ENCODE measurements at places on chromosomes 13 and 19.

- DNase-seq, result no peak
These were observed 131.0 kb downstream of the RNF17 start for GRCh38 chr13:24894972-24895300.

GRCh38 chr19:14371301-14371821 is 9.9 kb upstream of the ADGRE5 start:
- no peak for DNase-seq

DNA sequence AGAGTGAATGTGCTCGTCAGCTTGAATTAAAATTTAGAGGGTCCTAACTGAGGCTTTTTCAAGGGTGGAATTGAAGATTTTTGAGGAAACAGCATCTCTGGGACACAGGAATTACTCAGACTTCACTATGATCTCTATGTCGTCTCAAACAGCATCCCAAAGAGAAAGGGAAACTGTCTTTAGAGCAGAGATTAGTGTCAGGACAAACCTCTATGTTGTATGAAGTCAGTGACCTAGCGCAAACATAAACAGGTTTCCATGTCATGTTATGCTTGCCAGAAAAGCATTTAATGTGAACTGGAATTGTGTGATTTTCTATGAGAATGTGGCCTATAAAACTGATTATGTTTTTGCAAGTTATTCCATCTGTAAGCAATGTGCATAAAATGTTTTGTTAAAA is 573.7 kb downstream of the GPC6 start:
- no peak for DNase-seq

DNA sequence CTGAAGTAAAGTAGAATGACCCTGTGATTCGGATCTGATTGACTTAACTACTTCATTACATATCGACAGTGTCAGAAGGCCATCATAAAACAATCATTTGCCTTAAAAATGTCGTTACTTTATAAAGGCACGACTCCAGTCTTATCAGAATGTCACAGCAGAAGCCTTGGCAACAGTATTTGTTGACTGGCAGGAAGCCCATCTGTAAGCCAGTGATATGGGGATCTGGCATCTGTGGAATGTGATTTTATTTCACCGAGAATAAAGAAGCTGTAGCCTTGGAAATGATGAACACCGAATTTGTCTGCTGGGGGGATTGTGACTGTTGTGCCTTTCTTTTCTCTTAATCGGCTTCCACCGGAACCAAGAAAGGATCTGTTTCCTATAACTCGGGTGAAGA is 362.5 kb downstream of the TDRD3 start:
- no peak for DNase-seq

DNA sequence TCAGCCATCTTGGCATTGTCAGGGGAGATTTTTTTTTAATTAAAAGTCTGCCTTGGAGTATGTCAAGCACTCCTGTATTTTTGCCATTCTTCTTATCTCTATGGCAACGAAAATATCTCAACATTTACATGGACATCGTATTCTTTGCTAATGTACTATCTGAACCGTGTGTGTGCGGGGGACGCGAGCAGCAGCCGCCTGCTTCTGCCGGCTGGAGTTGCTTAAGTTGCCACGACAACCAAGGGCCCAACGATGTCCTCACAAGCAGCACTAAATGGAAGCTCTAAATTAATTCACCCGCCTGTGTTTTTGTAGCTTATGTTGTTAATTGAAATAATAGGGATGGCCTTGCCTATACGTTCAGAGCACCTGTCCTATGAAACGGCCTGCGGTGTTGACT is 309.5 kb downstream of the TEX29 start:
- DNase-seq, result no peak

GRCh38 chr19:18049385-18049784 is 37.3 kb downstream of the IL12RB1 start:
- no peak for DNase-seq

DNA sequence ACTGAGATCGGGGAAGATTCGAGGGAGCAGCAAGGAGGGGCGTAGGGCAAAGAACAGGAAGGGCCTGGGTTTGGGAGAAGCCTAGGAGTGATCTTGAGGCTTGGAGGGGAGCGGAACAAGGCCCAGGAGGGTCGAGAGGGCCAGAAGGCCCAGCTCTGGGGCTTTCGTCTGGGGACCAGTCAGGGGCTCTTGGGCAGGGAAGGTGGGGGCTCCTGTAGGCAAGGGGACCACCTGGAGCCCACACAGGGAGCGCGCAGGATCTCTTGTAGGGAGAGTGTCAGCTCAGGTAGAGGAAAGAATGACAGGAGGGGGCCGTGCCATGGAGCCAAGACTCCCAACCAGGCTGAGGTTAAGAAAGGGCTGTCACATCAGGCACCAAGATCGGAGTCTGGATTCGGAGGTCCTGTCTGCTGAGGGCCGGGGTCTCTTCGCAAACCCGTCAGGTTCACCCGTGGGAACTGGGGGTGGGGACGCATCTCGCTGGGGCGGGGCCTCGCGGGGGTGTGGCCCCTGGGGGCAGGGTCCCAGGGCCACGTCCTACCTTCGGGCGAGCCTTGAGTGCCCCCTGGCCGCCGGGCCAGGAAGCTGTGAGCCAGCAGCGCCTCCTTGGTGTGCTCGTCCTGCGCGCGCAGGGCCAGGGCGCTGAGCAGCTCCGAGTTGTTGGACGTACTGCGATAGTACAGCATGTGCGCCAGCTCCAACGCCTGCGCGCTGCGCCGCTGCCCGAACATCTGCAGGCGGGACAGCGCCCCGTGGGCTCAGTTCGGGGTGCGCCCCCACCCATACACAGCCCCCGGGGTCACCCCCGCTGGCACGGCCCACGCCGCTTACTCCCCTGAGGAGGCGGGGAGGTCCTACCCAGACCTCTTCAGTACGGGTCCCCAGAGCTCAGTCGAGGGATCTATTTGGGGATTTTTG is 8.4 kb downstream of the EMP3 start:
- DNase-seq, result peak; percentile 96

DNA sequence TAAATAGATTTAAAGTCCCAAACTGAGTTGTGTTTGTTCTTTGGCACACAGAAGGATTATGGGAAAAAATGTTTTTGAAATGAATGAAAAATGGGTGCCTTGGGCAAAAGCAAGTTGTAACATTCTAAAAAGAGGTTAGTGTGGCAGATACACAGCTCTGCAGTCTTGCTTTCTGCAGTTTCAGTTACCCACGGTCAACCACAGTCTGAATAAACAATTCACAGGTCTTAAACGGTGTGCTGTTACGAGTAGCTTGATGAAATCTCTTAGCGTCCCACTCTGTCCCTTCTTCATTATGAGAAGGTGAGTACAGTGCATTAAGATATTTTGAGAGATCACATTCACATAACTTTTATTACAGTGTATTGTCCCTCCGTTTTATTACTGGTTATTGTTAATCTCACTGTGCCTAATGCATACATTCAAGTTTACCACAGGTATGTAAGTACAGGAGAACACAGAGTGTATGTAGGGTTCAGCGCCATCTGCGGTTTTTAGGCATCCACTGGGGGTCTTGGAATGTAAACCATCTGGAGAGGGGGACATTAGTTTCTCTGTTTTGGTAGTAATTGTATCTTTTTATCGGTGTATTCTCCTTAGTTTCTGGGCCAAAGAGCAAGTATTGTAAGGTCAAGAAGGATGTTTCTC is 8.1 kb downstream of the FARP1 start:
- DNase-seq, result no peak

- DNase-seq, result no peak
These were observed 39.3 kb upstream of the IGFL1 start for GRCh38 chr19:46189971-46190888.

GRCh38 chr13:30021611-30022010 is 171.2 kb upstream of the UBL3 start:
- DNase-seq, result no peak

DNA sequence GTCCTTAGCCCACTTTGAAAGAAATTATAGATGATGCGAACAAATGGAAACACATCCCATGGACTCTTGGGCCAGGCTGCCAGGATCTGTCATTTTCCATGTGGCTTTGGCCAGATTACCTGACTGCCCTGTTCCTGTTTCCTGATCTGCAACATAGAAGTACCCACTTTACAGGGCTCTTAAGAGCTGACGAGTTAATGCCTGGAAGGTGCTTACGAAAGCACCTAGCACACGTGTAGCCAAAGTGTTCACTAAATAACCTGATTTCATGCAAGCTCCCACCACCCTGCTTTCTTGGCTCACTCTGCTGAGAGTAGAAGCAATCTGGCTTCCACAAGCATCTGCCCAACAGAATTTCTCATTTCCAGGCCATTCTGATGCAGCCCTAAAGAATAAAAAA is 575.2 kb downstream of the MYO16 start:
- no peak for DNase-seq

DNA sequence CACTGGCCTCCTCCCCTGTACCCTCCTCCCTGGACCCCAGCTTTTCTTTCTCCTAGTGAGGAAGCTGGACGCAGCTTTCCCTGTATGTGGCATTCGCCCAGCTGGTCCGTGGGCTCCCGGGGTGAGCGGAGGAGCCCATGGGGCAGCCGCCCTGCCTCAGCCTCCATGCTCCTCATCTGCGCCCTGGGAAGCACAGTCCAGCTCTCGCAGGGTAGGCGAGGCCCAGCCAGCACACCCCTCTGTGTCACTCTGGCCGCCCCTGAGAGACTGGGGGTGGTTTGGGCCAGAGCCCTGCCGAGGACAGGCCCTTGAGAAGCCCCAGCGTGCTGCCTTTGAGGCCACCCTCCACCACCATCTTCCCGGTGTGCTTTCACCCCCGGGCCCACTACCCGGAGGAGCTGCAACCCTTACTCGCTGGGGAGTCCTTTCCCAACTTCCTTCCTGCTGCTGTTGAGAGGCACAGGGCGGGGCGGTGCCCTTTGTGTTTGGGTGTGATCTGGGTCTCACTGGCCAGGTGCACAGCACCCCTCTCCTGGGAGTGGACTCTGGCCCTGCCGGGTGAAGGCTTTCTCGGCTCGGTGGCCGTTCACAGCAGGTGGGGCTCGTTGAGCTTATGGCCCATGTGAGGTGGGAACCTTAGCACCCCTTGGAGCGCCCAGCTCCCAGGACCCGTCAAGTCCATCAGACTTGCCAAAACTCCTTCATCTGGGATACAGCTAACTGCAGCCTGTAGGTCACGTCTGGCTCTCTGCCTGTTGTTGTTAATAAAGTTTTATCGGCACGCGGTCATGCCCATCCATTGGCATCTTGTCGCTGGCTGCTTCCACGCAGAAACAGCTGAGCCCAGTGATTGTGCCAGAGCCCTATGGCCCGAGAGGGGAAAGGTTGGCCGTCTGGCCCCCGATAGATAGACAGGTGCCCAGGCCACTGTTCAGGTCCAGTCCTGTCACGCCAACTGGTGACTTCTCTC is 3.2 kb downstream of the NCLN start:
- no peak for DNase-seq

DNA sequence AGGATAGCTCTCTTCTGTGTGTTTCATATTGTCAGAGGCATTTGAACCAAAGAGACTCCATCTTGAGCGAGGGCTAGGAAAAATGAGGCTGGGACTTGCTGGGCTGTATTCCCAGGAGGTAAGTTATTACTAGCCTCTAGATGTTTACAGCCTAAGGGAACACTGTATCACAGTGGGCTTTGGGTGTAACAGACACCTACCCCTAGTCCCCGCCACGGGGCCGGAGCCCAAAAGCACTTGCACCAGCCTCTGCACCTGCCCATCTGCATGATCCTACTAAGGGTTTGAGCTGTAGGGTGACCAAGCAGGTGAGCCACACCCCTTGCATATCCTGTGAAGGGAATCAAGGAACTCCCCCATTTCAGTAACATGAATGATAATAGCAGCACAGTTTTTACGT is 1972.2 kb downstream of the OLFM4 start:
- no peak for DNase-seq

GRCh38 chr19:18796239-18796638 is 5.1 kb upstream of the COMP start:
- no peak for DNase-seq

DNA sequence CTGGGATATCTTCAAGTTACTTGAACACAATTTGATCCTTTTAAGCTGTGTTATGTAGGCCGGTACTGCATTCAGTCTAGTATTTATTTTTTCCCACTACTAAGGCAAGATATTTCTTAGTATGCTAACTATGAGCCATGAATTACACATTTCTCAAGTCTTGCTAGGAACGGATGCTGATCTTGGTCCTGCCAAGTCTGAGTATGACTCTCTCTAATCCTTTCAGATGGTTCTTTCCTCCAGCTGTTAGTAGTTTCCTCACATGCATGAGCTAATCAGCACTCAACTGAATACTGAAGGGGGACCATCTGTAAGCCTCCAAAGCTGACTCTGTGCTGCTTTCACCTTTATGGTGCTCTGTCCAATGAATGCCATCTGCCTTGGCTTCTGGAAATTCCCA is 460.3 kb downstream of the KCTD12 start:
- no peak for DNase-seq

DNA sequence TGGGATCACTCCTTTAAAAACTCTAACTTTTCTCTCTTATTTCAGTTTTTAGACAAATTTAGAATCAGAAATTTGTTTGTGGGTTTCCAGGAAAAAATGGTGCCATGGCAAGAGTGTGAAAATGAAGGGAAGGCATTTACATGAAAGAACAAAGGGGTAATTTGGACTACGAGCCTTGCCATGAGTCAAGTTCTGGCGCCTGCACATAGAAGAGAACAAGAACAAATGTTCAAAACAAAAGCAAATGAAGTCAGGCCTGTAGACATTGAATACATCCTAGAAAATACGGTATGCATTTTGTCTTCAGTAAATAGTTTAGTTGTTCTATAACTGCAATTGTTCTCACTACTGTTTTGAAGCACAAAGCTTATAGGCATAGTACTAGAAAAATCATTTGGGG is 1390.5 kb downstream of the EFNB2 start:
- no peak for DNase-seq

GRCh38 chr19:14019100-14019499 is 8.8 kb upstream of the RLN3 start:
- no peak for DNase-seq

DNA sequence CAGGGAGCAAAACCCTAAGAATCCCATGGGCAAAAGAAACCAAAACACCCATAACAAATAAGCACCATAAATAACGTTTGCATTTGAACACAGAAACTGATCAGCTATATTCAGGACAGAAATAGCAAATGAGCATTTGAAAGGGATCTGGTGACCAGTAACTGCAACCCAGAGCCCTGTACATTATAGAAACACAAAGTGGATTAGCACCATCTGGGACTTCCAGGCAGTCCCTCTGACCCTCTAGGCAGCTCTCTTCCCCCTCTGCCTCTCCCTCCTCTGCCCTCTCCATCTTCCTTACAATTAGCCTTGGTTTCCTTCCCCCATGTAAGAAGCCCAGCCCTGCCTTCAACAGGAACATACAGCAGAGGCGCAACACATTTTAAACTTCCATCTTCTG is 215.0 kb downstream of the DCLK1 start:
- DNase-seq, result no peak

DNA sequence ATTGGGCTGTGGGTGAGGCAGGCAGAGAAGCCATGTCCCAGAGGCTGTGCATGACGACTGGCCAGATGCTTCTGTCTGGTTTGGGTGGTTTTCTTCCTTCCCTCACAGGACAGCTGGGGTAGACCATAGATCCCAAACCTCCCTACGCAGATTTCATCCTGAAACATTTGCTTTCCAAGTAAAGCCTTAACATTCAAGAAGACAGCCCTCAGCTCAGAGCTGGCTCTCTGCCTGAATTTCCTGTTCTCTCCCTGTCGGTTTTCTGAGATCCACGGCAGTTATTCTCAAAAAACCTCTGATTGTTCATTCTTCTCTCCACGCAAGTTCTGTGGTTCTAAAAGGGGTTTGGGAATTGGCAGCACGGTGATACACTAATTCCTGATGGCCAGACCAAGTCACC is 25.3 kb downstream of the UQCRFS1 start:
- no peak for DNase-seq

- peak; percentile 15 for DNase-seq
These were observed at the start of gene SLITRK6 for GRCh38 chr13:85799097-85799582. Gene SLITRK6 (minus strand): TSS chr13:85799419. CDS start chr13:85796508, 2,911 bp downstream.

Measured in BE2C (cell line).